ENCODE measurements at places on chromosomes 11 and 22.

DNA sequence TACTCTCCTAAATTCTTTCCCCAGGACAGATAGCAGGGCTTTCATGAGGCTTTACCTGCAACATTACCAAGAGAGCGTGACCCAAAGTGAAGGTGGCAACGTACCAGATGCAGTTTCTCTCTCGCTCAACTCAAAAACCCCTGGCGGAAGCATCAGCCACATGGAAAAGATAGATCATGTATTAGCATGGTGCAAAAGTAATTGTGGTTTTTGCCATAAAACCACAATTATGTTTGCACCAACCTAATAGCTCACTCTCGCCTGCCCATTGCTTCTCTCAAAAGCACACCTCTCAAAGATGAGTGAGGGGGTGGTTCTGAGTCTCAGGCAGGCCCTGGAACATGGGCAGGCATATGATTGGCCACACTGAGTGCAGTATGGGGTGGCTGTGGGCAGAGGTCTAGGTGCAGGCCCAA, 7.0 kb downstream of the MS4A6A start:
- no peak for DNase-seq

DNA sequence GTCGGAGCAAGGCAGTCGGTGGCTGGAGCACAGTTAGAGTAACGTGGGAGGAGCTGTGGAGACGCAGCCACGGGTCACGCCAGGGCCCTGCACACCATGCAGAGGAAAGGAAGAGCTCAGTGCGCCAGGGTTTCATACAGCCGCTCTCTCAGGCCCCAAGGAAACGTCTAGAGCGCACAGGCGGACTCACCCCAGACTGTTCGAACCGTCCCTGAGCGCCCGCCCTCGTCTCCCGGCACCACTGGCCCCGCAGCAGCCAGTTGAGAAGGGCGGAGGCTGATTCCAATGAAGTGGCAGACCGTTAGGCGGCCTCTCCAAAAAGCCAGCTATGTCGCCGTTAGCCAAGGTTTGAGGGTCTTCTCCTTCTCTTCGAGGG, 483 bp upstream of the HYLS1 start:
- no peak for DNase-seq

DNA sequence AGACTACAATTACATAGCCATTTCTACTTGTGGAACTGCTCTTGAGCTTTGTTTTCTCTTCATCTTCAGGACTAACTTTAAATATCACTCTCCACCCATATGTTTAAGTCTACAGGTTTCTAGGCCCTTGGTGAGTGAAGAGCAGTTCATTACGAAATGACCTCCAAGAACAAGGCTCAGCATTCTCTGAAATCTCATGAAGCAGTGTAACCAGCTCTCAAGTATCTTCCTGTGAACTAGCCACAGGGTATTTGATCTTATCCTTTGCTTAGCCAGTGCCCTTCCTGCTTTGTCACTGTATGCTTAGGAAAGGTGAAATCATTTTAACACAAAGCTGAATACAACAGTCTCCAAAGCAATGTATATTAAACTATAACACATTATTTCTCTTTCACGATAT, 20.4 kb upstream of the LYVE1 start:
- no peak for DNase-seq

- DNase-seq, result no peak
These were observed 70.1 kb downstream of the LIF start for GRCh38 chr22:30176431-30176830.

DNA sequence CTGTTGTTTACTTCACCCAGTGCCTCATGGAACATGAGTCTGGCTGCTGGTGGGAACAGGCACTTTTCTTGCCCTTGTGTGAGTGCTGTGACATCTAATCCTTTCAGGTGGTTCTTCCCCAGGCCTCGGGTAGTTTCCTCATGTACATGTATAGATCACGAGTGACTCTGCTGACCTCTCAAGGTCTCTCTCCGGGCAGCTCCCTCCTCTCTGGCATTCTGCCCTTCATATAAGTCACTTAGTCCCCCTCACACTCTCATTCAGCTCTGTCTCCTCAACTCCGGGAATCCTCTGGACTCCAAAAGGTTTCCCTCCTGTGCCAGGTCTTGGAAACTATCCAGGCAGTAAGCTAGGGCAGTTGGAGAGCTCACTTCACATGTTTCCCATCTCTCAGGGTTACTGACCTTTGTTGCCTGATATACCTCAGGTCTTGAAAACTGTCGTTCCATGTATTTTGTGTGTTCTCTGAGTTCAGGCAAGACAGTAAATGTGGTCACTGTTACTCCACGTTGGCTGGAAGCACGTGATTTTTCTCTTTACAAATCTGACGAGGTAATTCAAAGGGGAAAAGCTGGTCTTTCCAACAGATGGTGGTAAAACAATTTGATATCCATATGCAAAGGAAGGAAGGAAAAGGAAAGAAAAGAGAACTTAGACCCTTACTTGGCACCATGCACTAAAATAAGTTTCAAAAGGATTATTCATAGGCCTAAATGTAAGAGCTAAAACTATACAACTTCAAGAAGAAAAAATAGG, 40.5 kb upstream of the PITPNB start:
- DNase-seq, result no peak

DNA sequence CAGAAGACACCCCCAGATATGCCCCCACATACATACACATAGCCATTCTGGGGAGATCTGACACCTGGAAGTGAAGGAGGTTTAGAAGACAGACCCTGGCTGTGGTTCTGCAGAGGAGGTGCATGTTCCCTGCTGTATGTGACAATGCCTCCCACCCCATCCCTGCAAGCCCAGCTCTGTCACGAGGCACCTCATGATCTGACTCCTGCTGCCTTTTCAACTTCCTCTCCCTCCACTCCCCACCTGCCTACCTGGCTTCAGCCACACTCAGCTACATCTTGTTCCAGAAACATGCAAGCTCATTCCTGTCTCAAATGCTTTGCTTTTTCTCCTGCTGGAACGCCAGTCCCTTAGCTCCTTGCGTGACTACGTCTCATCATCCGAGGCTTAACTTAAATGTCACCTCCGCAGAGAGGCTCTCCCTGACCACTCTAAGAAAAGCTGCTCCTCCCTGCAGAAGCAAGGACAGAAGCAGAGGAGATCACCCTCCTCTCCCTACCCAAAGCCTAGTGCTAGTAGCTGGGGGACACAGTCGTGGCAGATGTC, 114.5 kb downstream of the FEZ1 start:
- DNase-seq, result no peak

DNA sequence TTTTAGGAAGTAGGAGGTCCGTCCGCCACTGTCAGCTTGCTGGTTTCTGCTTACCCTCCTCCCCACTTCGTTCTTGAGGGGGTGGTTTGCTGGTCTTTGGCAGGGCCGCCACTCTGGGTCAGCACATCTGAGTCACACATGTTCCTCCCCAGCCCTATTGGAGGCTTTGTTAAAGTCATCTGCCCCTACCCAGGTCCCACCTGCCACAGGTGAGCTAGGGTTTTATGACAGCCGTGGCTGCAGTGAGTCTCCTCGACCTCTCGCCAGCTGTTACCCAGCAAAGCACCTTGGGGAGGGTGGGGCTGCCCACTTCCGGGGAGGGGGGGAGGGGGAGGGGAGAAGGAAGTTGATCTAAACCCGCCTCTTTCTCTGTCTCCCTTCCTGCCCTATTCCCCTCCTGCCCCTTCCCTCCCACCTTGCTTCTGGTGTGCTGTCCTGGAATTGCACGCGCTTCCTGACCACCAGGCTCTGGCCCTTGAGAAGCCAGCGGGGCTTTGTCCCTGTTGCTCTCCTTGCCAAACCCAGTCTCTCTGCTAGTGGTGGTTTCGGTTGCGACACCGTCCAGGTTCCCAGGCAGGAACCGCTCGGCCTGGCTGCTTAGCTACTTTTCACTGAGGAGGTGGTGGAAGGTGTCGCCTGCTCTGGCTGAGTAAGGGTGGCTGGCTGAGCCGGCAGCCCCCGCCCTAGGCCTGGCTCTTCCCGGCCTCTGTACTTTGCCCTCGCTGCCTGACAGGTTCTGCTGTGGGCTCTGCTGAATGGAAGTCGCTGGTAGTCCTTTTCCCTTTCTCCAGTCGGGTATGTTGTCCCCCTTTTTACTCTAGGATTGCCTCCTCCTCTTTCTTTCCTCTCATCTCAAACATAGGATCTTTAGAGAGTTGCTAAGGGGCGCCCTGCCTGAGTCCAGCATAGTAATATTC, 28.5 kb downstream of the RCOR2 start:
- DNase-seq, result peak; percentile 75

DNA sequence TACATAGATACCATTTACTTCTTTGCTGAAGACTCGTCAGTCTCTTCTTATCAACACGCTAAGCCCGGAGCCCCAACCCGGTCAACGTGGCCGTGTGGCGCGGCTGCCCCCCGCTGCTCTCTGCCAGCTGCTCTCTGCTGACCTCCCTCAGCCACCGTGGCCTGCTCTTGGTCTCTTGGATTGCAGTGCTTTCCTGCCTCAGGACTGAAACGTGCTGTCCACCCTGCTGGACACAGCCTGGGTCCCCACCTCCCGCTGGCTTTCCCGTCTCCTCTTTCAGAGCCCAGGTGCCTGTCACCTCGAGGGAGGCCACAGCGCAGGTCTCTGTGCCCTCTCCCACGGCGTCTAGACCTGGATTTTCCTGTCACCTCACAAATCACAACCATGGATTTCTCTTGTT, 388.1 kb upstream of the B3GAT1 start:
- DNase-seq, result no peak

- no peak for DNase-seq
These were observed 289.1 kb downstream of the TBC1D22A start for GRCh38 chr22:47051441-47052071.

DNA sequence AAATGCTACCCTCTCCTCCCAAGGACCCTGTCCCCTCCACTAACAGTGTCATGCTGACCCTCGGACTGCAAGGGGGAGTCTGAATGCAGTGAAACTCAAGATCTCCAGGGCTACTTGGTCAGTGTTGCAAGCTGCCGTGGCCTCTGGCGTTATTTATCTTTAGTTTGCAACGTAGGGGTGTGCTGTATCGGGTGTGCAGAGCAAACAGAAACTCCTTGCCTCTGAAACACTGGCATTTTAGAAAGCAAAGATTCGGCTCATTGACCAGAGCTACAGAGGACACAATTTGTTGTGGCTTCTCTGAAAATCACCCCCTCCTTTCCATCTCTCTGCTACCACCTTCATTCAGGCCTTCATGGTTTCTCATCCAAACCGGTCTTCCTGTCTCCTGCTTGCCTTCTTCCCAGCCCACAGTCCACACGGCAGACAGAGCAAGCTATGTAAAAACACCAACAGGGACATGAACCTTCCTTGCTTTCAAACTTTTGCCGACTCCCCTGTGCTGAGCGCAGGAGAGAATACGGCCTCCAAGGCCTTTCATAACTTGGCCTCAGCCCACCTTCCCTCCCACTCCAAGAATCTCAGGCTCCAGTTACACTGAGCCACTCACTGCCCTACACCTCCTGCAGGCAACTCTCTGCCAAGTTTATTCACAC, 14.9 kb downstream of the FZD4 start:
- no peak for DNase-seq

DNA sequence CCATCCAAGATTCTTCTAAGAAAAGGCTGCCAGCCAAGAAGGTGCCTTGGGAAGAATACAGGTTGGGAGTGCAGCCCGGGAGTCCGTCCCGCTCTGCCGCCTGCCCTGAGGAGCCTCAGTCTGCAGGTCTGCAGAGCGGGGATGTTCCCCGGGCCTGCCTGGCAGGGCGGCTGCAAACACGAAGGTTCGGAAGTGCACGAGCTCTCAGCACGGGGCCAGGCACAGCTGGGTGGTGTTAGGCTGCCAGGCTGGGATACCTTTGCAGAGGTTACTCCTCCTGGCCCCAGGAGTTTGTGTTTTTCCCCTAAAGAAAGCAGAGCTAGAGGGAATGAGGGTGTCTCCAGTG, 9.4 kb upstream of the PRR5 start:
- no peak for DNase-seq

DNA sequence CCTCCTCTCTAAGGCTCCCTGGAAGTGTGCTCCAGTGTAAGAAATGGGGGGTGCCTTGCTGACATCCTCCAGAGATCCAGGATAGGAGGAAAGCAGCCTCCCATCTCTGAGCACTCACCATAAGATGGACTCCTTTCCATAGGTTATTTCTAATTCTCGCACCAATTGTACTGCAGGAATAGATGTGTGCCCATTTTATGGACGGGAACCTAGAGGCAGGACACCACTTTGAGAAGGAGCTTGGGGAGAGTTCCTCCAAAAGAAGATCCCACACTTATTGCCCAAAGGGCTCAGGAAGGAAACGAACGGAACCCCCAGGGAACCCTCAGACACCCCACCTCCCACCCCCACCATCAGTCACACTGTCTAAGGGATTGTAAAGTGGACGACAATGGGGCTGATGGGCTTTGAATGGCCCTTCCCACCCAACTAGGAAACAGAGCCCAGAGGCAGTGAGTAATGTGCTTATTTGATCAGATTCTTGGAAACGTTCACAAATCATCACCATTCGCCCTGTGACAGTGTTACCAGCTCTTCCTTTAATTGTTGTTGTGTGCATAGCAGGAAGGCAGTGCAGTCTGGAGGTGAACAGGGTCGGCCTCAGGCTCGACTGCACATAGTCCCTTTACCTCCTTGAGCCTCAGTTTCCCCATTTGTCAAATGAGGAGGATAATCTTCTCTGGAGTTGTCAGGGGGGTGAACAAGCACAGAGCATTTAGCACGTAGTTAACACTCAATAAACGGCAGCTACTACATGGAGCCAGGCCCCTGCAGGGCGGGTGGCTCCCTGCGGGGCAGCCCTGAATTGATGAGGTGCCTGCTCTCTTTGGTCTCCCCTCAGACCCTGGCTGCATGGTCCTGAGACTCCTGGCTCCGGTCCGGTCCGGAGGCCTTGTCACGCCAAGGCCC, 8.4 kb upstream of the MN1 start:
- no peak for DNase-seq

DNA sequence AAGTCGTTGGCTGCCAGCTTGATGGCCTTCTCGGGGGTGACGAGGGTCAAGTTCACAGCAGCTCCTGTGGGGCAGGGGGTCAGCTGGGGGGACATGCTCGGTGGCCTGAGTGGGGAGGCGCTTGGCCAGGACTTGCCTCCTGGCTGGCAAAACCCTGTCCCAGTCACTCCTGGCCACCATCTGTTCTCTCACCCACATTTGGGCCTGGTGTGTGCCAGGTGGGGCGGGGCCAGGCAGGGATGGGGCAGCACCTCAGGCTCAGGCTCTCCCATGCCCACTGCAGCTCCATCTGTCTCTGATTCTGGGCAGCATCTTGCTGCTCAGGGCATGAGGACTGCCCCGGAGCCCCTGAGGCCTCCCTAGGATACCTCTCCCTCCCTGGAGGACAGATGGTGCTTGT, 3.7 kb upstream of the CEND1 start:
- no peak for DNase-seq

DNA sequence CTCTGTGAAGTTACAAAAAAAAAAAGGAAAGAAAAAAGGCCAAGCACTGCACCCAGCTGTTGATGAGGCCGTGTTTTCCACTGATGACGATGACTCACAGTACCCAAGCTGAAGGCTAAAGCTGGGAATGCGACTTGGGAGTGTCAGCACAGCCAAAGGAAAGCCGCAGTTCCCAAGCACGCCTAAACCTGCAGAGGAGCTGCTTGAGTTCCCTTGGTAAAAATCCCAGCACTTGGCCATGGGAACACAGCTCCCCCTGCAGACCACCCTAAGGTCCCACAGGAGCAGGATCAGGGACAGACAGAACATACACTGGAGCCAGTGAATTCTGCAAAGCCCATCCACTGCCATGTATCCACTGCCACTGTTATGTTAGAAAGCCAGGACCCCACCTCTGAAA, 39.9 kb downstream of the SERGEF start:
- no peak for DNase-seq

GRCh38 chr11:16114431-16114830, 241.9 kb downstream of the SOX6 start:
- no peak for DNase-seq

GRCh38 chr11:84871116-84871515, 756.0 kb downstream of the DLG2 start:
- DNase-seq, result no peak

GRCh38 chr11:95524314-95525036, 265.1 kb downstream of the FAM76B start:
- no peak for DNase-seq

- no peak for DNase-seq
These were observed 98.6 kb upstream of the SYT13 start for GRCh38 chr11:45384711-45385241.

Data from CD4-positive, alpha-beta T cell treated with Interleukin-17A for 1 hour (primary cell).